Vagina (tissue), 2 donors: ENCODE measurements at places on chromosomes 12 and 14. TPM values are rescaled to one million over a fixed set of nuclear protein-coding genes. Genes with fewer than 3 reads are reported as not detected.

GRCh38 chr14:53137568-53138203 lies 15.4 kb downstream of the DDHD1 start:
- DNase-seq, result no peak

DNA sequence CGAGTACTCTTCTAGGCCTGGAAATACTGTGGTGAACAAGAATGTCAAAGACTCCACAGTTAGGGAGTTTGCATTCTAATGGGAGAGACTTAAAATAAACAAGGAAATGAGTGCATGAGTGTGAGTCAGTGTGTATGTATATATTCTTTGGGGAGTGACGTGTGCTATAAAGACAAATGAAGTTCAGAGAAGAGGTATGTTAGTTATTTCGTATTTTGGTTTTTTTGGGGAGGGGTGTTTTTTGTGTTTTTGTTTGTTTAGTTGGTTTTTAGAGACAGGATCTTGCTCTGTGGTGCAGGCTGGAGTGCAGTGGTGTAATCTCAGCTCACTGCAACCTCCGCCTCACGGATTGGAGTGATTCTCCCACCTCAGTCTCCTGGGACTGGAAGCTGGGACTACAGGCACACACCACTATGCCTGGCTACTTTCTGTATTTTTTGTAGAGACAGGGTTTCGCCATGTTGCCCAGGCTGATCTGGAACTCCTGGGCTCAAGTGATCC lies 74.3 kb downstream of the SRGAP1 start:
- no peak for DNase-seq

DNA sequence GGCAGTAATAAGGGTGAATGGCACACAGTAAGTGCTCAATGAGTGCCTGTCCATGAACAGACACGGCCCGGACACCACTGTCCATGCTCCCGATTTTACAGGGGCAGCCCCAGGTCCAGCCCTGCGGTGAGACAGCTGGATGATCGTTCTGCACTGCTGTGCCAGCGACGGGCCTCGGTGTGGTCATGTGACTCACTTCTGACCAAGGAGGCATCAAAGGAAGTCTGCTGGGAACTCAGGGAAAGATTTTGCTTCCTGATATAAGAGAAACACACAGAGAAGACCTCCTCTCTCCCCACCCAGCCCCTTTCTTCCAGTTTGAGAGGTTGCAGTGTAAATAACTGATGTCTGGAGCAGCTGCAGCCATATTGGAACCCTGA lies 126.6 kb downstream of the SCARB1 start:
- no peak for DNase-seq

DNA sequence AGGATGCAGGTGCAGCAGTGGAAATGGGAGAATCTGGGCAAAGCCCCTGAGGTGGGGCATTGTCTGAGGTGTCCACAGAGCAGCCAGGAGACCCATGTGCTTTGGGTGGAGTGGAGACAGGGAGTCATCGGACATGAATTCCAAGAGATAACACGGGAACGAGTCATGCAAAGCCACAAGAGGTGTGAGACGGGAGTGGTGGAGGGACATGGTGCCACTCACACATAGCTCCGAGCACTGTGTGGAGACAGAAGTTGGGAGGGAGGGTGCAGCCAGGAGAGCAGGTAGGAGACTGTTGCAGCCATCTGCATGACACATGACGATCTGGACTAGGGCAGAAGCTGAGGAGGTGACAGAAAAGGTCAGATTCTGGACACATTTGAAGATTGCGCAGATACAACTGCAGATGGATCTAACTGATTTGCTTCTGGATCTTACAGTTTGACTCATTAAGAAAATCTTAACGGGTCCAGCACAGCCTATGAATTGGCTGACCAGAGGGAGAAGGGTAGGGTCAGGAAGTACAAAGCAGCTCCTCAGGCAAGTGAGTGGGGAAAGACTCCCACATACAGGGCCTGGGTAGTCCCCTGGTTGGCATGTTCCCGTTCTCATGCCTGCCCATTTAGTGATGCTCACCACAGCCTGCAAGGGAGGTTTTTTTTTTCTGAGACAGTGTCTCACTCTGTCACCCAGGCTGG lies 379.8 kb downstream of the FUT8 start:
- no peak for DNase-seq

- no peak for DNase-seq
Observed at GRCh38 chr12:31343139-31343538, 17.2 kb upstream of the SINHCAF start.

The EIF2S3B gene
- 1.2 TPM for total RNA-seq

The PRB2 gene
- not detected for total RNA-seq

The MANSC4 gene
- not detected for total RNA-seq
